Activated naive CD4-positive, alpha-beta T cell (primary cell): ENCODE measurements at places on chromosomes 11 and 22.

DNA sequence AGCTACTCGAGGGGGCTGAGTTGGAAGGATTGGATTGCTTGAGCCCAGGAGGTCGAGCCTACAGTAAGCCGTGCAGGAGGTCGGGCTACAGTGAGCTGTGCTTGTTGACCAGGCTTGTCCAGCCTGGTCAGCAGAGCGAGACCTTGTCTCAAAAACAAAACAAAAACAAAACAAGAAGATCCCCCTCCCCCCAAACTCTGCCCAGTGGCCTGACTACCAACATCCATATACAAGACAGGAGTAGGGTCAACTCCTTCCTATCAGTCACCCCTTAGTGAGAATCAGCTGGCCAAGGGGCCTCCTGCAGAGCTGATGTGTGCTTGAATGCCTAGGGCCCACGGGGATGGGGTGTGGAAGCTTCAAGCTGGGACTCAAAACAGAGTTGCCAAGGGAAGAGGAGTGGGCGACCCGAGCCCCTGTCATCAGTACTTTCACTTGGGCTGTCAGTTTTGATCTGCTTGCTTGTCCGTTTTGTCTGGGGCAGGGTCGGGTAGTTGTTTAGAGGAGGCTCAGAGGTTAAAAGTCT, 942 bp upstream of the TSPAN18 start:
- no peak for DNase-seq

DNA sequence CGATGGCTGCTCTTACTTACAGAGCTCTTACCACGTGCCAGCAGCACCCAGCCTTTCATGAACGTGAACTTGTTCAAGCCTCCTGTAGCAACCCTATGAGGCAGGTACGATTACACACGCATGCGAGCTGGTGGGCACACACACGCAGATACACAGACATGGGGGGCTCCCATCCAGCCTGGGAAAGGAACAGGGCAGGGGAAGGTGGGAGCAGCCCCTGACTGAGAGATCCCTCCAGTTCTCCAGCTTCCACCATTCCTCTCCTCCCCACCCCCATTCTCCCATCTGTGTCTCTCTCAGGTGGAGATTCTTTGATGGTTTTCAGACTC, 37.6 kb upstream of the WNT11 start:
- no peak for DNase-seq

DNA sequence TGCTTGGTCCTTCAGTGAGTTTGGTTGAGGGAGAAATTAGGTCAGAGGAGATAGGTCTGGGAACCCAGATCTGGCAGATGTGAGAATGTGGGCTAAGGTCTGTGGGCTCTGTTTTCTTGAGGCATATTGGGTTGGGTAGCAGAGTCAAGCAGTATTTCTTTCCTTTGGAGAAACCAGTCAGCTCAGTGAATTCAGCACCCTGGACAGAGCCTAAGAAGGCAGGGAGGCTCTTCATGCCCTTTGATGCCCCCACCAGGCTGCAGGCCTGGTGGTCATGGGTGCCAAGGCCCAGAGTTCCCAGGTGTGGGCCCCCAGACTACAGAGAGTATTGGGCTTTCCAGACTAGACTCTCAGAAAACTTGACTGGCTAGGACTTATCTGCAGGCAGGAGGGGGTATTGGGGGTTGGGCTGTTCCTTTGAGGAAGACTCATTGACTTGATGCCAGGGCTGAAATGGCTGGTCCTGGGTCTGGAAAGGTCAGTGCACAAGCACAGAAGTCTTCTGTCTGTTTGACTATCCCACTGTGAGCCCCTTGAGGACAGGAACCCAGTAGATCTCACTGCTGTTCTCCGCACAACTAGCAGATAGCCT, 45.3 kb upstream of the NECTIN1 start:
- DNase-seq = no peak

DNA sequence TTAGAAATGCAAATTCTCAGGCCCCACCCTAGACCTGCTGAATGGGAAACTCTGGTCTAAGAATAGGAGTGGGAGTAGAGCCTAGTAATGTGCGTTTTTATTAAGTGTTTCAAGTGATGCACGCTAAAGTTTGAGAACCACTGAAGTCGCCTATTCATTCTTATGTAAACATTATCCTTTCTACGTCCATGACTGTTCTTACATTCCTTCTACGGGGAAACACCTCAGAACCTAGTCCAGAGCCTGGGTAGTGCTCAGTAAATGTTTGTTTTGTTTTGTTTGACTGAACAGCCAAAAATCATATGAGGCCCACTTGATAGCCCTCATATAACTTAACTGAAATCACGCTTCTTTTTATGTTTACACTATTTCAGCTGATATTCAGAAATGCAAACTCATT, 29.8 kb downstream of the VSIG10L2 start:
- DNase-seq = no peak

GRCh38 chr22:37638391-37639069, 939 bp upstream of the SH3BP1 start:
- DNase-seq = no peak

GRCh38 chr11:48122656-48123055, 94.0 kb upstream of the OR4B1 start:
- DNase-seq = no peak

GRCh38 chr22:26479043-26479791, 4.4 kb downstream of the HPS4 start:
- DNase-seq = no peak

DNA sequence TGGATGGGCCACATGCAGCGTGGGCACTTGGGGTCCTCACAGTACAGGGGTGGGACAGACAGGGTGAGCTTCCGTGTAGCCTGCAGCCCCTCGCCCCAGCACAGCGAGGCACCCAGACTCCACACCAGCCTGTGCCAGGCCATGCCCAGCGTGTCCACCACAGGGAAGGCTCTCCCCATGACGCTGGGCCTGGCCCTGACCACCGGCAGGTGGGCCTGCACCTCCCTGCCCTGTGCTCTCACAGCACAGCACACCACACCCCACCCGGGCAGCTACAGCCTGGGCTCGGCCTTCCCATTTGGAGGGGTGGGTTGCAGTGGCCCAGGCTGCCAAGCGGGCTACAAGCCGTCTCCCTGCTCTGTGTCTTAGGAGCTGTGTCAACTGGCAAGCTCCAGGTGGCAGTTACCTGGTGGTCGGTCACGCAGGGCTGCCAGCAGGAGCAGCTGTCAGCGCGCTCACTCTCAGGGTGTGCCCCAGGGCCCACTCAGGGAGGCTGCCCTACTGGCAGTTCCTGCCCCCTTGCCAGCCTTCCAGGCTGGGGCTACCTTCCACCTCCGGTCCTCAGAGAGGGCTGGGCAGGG, 4.6 kb downstream of the MOB2 start:
- no peak for DNase-seq

DNA sequence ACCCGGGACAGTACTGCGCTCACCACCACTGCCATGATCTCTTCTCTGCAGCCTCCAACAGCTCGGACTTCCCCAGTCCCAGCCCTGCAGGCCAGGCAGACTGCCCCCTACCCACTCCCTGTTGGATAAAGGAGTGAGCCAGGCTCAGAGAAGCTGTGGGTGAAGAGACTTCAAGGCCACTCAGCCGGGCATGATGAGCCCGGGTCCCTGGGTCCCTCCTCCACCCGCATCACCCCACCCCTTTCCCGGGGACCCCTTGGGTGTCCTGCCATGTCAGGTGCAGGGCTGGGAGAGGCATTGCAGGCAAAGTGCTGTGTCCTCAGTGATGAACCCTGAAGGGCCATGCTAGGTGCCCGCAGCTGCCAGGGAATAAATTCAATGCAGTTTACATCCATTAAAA, 14.5 kb downstream of the LSP1 start:
- DNase-seq = no peak

- no peak for DNase-seq
Measured at GRCh38 chr11:83002522-83002921, 69.2 kb downstream of the RAB30 start.
